Fibroblast of upper back skin (primary cell): ENCODE measurements at places on chromosomes 7 and 10.

DNA sequence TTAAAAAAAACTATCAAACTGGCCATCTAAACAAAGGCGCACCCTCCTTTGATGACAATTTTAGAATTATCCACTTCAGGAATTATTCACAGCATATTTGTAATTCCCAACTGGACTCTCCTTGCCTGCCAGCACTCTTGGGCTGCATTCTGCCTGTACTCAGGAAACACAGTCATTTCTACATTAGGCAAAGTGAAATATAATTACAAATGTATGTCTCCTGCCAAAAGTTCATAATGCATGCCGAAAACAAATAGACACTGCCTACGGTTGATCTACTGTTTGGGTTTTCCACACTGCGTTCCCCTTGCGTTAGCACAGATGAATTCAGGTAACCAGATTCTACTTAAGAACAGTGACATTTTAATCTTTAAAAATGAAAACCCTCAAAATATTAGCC, 1.9 kb downstream of the HGF start:
- peak; percentile 46 for DNase-seq

DNA sequence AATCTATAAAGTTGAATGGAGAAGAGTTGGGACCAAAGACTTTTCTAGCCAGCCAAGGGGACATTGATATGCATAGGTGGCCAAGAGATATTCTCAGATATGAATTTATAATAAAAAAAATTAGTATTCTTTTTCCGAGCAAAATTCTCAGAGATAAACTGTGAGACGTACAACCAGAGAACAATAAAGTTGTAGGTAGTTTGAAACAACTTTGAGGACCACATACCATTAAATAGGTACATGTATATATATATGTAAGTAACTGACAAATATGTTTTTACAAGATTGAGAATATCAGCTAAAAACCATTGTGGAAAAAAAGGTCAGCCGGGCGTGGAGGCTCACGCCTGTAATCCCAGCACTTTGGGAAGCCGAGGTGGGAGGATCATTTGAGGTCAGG, 56.5 kb downstream of the EXOC4 start:
- no peak for DNase-seq

DNA sequence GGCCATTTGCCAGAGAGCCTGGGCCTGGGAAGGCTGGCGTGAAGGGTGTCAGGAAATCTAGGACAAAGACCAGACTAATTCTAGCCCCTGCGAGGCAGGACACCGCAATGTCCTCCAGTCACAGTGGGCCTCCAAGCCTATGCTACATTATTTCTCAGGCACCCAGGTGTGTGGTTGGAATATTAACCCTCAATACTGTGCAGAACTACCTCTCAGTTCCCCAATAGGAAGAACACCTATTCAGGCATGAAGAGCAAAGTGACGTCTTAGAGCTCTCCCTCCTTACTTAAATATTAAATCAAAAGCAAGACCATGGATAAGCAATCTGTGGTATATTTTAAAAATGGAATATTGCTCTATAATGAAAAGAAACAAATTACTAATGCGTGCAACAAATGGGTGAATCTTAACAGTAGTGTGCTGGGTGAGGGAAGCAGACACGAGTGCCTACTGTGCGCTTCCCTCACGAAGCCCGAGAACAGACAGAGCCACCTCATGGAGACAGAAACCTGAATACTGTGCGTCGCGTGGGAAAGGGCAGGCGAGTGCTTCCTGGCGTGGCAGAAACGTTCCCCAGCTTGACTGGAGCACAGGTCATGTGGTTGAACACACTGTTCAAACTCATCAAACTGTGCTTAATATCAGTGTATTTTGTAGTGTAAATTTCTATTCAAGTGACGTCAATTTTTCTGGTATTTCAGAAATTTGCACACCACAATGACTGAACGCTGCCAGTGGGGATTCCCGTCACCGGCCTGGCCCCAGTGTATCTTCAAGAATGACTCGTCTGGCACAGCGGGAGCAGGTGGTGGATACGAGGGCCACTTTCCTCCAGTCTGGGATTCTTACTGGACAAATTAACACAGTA, 15.5 kb upstream of the PTPRN2 start:
- DNase-seq = no peak

DNA sequence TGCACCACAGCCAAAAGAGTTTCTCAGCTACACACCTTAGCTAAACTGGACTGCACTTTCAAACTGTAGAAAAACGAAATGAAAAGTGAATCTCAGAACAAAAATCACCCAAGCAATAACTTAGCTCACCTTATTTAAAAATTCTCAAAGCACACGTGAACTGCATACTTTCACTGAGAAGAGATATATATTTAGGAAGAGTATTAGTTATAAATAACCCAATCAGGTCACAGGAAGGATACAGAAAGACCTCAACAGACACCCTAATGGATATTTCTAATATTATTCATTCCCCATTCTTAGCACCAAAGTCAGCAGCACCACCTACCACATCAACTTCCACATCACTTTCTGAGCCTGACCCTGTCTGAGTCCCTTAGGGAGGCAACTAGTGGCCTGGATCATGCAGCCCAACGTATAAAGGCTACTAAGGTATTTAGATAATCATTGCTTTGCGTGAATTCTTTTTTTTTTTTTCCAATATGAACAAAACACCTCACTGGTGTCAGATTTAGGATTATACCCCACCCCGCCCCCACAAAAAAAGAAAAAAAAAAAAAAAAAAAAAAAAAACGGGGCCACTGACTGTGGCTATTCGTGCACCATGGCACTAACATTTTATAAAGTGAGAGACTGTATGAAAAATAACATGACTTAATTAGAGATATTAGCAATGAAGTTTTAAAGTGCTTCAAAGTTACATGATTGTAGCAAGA, 2.6 kb downstream of the ABI1 start:
- peak; percentile 38 for DNase-seq

DNA sequence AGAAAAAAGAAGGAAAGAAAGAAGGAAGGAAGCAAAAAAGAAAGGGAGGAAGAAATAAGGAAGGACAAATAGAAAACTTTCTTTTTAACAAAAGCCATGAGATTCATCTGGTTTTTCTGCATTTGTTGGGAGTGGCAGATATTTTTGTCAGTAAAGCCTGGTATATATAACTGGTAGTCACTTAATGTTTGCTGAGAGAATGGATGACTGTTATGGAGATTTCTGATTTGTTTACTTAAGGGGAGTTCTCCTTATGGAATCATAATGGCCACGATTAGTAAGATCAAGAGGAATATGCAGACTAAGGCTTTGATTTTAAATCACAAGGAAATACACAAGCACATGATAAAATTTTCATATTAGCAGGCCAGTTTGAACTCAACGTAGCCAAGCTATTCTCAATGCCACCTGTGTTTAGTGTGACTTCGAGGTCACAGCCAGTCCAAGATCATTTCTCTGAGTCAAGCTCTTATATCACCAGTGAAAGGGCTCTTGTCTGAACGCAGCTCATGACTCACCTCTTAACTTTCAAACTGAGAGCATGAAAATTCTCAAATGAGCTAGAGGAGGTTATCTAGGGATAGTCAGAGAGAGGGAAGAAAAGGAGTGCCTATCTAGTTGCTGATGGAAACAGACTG, 445.1 kb upstream of the ZMIZ1 start:
- DNase-seq = peak; percentile 79
